ENCODE measurements at places on chromosomes 3 and 15. TPM values are rescaled to one million over a fixed set of nuclear protein-coding genes. Genes with fewer than 3 reads are reported as not detected.

DNA sequence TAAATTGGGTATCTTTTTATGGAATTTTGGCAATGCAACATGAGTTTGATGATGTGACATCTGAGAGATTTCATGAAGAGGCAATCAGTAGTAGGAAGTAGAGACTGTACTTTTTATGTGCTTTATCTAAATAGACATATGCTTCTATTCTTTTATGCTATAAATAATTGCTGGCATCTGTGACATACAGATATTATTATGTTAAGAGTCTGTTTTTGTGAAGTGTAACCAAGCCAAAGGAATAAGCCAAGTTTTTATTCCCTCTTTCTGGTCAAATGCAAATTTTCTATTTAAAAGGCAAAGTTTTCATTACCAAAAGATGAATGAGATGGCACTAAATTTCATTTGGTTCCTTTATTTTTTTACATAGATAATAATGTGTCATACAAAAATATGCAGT lies 32.4 kb downstream of the PYDC2 start:
- H3K27me3 ChIP-seq: no peaks in the 10 kb centered on the region
- no peaks in the 10 kb centered on the region for H3K4me1 ChIP-seq
- no peak for DNase-seq
- no peak overlapping the region for H3K4me3 ChIP-seq
- no peak overlapping the region for H3K27ac ChIP-seq

DNA sequence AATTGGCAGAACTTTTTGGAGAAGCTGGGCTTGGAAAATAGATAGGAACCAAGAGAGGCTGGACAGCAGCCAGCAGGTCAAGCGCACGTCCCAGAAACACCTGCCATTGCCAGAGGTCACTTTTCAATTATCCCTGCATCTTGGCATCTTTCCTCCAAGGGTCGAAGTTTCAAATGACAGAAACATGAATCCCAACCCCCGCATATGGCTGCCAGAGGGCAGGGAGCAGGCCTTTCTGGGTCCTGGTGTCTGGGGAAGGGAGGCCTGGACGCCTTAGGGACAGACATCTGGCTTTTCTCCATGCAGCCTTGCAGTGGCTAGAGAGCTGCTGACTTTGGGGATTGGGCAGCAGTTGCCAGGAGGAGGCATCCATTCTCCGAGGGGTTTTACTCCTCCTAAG lies 164.5 kb upstream of the TPM1 start:
- H3K27me3 ChIP-seq: no peaks in the 10 kb centered on the region
- no peak overlapping the region for H3K27ac ChIP-seq
- H3K4me3 ChIP-seq: no peak overlapping the region
- peaks cover 4% of the 10 kb centered on the region for H3K4me1 ChIP-seq
- DNase-seq: no peak
- no peaks in the 10 kb centered on the region for H3K36me3 ChIP-seq

KBTBD13 gene
- not detected for total RNA-seq

GRCh38 chr3:88926221-88926620 lies 181.2 kb upstream of the EPHA3 start:
- H3K4me1 ChIP-seq: no peaks in the 10 kb centered on the region
- no peak overlapping the region for H3K4me3 ChIP-seq
- no peak for DNase-seq
- no peak overlapping the region for H3K27ac ChIP-seq
- H3K36me3 ChIP-seq: no peaks in the 10 kb centered on the region

- no peak within 1 kb of the TSS for H3K27ac ChIP-seq
- H3K27me3 ChIP-seq: peaks cover 5% of the 10 kb centered on the region
- H3K4me3 ChIP-seq: no peak within 1 kb of the TSS
- DNase-seq: peak; percentile 23
- no peaks in the 10 kb centered on the region for H3K4me1 ChIP-seq
Measured at GRCh38 chr3:12545473-12545791, at the start of gene MKRN2OS. Gene MKRN2OS (minus strand): TSS chr3:12545499. CDS start chr3:12545464, 35 bp downstream.

MTHFS gene
- total RNA-seq: 15.6 TPM

- no peak overlapping the region for H3K4me3 ChIP-seq
- no peaks in the 10 kb centered on the region for H3K36me3 ChIP-seq
- no peaks in the 10 kb centered on the region for H3K27me3 ChIP-seq
- peak; percentile 75 for DNase-seq
Measured at GRCh38 chr15:81888748-81889484, 156.9 kb downstream of the MEX3B start.

DNA sequence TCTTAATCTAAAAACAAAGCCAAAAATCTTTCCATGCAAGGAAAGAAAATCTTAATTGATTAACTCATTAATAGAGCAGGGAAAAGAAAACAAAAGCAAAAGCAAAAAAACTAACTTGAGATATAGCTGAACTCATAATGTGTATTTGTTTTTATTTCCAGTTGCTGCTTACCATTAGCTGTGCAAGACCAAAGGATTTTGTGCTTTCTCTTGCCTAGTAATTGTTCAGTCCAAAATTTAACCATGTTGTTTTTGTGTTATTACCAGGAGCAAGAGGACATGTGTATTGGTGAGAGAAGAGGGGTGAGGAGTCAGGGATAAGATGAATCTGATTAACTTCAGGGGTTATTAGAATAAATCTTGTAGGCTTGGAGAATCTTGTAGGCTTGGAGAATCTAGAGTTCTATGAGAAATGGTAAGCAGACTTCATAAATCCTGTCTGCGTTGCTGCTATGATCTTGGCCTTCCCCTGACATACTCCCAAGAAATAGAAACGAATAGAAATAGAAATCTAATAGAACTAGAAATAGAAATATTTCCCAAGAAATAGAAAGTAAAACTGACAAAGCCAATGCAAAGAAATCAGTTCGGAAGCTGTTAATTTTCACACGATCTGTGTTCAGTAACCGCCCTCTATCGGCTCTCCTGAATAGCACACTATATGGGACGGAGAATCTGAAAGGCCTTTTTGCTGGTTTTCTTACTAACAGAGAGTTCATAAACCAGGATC lies 72.6 kb upstream of the TNFSF10 start:
- DNase-seq: peak; percentile 65
- peak overlapping the region; percentile 5 for H3K27ac ChIP-seq
- H3K4me3 ChIP-seq: peak overlapping the region; percentile 48
- no peaks in the 10 kb centered on the region for H3K27me3 ChIP-seq

DNA sequence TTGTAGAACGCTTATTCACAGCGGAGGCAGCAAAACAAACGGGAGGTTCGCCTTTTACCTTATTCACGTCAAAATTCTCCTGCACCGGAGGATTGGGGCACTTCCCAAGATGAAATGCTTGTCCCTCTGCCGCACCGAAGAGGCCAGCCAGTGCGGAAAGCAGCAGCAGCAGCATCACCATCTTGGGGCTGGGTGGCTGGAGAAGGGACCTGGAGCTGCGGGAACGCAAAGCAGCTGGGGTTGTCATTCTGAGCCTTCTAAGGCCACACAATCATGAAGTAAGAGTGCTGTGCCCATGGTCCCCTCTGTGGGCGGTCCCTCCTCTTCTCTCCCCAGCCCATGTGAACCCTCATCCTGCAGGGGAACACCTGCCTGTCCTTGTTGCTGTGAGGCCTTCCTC lies 4.5 kb downstream of the APOD start:
- no peaks in the 10 kb centered on the region for H3K4me1 ChIP-seq
- no peak for DNase-seq
- H3K27ac ChIP-seq: no peak overlapping the region
- no peaks in the 10 kb centered on the region for H3K27me3 ChIP-seq

GRCh38 chr3:134066158-134066541 lies 36.4 kb upstream of the SLCO2A1 start:
- DNase-seq: no peak
- H3K27ac ChIP-seq: no peak overlapping the region
- H3K27me3 ChIP-seq: no peaks in the 10 kb centered on the region
- H3K4me3 ChIP-seq: no peak overlapping the region
- H3K4me1 ChIP-seq: peaks cover 5% of the 10 kb centered on the region
